ENCODE measurements at places on chromosomes 12 and 14.

- DNase-seq = no peak
Measured at GRCh38 chr12:123847876-123848275, 85.8 kb downstream of the DNAH10 start.

DNA sequence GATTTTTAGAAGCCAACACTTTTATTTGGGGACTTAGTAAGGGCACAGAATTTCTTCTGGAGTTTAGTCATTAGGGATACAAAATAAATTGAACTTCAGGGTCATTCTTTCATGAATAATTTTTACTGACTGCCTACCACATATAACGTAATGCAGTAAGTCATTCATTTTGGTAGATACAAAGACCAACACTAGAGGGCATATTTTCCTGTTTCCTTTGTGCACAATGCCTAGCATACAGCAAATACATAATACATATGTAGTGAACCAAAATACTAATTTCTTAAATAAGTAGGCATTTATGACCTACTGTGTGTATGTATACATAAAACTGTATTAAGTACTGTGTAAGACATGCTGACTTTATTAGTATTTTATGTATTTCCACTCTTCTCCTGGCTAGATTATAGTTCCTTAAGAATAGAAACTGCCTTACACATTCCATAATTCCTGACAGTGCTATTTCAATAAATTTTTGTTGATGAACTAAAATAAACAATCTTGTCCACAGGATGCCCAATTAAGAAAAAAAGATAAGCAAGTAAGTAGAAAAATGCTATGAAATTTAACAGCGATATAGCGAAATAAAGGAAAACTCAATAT is 47.9 kb downstream of the PPP1R12A start:
- no peak for DNase-seq

GRCh38 chr14:95361373-95362137 is 41.8 kb upstream of the CLMN start:
- no peak for DNase-seq

- no peak for DNase-seq
Measured at GRCh38 chr12:49451468-49452259, 84.4 kb downstream of the SPATS2 start.

- no peak for DNase-seq
Measured at GRCh38 chr14:50354527-50354926, 42.2 kb downstream of the CDKL1 start.

- DNase-seq = peak; percentile 80
Measured at GRCh38 chr12:56488041-56488955, at the start of gene GLS2. TSS of gene GLS2 (minus strand) at chr12:56488161. CDS start at chr12:56488118, 43 bp downstream.

DNA sequence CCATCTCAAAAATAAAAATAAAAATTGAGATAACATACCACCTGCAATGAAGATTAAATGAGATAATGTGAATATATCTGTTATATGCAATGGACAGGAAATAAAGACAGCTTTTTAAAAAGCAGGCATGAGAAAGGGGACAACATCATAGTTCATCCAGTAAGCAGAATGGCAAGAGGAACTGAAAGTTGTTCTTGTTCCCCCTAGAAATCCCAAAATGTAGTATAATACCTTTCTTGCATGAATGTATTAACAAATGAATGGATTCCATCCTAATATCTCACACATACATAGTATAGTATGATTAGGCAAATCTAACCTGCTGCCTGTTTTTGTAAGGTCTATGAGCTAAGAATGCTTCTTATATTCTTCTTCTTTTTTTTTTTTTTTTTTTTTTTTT is 31.4 kb downstream of the FGD6 start:
- DNase-seq = no peak

DNA sequence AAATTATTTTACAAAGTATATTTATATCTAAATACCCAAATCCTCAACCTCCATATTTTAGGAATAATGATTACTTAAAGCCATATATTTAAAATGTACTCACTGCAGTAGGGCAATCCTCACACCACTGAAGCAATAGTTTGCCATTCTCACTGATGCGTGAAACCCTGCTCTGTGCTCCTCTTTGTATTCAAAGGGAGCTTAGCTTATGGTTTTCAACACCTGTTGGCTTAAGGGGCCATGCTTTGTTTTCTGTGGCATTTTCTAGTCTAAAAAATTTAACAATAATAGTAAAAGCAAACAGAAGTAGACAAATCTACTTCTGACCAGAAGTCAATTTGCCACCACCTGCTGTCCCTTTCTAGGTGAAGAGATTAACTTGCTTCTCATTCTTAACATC is 294.6 kb downstream of the FLRT2 start:
- DNase-seq = no peak

DNA sequence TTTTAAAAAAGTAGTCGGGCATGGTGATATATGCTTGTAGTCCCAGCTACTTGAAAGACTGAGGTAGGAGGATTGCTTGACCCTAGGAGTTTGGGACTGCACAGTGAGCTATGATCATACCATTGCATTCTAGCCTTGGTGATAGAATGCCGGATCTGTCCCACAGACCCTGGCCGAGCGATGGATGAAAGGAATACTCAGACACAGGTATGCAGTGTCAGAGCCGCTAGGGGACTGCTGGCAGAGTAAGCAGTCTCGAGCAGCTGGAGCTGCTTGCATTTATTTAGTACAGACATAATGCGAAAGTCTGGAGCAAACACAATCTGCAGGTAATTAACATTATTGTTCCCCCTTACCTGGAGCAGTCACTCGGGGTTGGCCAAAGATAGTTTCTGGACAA is 18.6 kb downstream of the AICDA start:
- peak; percentile 6 for DNase-seq

DNA sequence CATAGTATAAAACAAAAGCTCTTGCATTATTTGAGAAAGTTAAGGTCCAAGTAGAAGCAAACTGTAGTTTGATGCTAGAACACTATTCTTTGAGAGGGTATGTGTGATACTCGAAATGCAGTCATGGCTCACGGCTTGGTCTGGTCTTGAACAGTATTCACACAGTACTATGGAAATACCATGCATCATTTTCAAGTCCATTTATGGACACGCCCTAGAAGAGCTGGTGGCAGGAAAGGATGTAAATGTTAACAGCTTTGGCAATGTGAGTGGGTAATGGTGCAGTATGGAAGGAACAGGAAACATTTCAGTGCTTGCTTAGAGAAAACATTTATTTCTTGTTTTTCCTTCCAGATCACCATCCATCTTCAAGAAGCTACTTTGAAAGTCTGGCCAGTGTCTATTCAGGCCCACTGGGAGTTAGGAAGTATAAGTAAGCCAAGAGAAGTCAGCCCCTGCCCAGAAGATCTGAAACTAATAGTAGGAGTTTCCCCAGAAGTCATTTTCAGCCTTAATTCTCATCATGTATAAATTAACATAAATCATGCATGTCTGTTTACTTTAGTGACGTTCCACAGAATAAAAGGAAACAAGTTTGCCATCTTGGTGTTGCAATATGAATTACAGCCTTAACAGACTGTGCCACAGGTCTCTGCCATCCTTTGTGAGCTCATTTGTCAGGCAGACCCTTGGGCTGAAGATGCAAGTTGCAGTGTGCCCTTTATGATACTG is 5.7 kb upstream of the AKAP5 start:
- DNase-seq = no peak

DNA sequence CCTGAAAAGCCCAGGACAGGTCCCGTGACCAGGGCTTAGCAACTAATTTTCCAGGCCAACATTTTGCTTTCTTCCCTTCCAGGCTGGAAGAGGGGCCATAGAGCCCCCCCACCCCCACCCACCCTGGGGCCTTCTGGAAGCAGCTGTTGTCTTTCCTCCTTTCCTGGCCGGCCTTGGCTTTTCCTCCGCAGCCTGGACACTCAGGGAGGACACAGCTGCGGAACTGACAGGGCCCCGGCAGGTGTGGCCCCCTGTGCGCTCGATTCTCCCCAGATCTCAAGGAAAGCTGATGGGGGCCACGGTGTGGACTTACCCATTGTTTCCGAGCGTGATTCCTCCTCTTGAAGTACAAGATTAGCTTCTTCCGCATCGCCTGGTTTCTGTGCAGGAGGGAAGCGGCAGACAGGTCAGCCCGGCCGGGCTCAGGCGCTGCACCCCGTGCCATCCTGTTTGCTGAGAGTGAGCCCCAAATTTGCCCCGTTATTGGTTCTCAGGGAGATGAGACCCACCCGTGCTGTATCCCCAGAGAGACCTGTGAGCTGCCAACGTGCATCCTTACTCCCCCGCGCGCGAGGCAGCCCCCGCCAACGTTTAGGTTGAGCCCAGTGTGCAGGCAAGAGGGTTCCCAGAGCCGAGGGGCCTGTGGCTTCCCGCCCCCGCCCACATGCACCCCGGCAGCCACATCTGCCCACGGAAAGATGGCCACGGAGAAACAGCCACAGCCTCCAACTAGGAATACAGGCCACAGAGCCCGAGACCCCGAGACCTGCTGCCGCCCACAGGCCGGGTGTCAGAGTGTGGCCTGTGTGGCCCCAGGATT is 129.6 kb downstream of the NCOR2 start:
- no peak for DNase-seq

GRCh38 chr12:123907726-123908476 is 64.7 kb downstream of the CCDC92 start:
- no peak for DNase-seq

DNA sequence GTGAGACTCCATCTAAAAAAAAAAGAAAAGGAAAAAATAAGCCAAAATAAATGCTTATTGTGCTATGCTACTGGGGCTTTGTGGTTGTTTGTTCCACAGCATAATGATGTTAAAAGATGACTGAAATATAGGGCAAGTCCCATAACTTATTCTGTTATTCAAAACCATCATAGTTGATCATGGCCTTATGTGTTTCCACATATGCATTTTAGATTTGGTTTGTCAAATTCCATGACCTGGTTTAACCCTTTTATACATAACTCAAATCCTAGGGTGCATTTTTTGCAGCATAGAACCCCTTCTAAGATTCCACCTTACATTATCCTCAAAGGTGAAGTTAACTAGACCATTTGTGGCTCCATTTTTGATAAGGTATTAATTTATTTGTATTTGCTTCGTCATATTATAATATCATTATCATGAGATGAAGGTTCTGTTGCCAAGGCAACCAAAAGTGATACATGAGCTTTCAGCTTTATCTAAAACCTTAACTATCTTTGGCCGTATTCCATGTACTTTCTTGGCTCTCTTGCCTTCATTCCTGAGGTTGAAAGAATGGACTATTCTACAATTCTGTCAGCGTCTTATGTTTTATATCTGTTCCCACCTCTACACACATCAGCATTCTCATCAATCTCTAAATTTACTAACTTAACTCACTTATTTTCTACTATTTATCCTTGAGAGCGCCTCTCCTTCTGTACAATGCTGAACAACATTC is 138.7 kb upstream of the DYRK2 start:
- no peak for DNase-seq

DNA sequence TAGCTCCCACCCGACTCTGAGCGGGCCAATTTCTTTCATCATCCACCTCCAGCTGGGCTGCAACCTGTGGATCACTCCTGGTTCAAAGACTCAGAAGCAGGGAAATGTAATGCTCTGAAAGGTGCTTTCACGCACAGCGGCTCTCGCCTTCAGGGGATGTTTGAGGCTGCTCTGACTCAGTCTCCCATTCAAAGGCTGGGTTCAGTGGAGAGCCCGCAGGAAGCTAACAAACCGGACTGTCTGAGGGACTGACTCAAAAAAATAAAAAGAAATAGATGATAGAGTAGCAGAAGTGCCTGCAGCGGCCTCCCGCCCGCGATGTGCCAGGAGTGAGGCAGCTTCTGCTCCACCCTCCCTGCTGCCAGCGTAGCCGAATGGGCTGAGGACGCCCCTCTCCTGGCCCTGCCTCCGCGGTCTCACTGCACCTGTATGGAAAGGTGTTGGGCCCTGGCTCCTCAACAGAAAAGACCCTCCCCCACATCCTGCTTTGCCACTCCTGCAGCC is 98.0 kb downstream of the GCH1 start:
- DNase-seq = no peak

DNA sequence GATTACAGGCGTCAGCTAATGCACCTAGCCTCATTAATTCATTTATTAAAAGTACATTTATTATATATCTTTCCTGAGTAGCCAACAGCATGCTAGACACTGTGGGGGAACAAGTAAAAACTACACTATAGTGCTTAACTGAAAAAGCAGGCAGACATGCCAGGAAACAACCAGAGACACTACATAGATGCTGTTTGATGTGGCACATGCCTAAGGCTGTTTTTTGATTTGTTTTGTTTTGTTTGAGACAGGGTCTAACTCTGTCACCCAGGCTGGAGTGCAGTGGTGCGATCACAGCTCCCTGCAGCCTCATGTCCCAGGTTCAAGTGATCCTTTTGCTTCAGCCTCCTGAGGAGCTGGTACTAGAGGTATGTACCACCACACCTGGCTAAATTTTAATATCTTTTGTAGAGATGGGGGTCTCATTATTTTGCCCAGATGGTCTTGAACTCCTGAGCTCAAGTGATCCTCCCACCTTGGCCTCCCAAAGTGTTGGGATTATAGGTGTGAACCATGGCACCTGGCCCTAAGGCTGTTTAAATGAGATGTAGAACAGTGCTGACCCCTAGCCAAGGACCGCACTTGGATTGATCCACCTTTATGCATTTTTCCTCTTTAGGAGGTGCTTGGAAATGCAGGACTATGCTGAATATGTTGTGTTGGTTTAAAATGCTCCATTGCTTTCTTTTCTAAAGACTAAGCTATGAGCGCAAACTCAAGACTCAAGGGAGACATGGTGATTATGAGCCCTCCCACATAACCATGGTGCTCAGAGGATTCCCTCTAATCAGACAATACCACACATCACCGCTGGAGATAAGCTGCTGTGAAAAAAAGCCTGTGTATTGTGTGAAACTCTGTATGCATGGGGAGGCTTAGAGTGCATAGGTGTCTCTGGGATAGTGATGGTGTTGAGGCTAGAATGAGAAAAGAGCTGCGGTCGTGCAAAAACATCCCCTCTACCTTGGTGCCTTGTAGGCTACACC is 10.5 kb upstream of the C14orf93 start:
- no peak for DNase-seq

DNA sequence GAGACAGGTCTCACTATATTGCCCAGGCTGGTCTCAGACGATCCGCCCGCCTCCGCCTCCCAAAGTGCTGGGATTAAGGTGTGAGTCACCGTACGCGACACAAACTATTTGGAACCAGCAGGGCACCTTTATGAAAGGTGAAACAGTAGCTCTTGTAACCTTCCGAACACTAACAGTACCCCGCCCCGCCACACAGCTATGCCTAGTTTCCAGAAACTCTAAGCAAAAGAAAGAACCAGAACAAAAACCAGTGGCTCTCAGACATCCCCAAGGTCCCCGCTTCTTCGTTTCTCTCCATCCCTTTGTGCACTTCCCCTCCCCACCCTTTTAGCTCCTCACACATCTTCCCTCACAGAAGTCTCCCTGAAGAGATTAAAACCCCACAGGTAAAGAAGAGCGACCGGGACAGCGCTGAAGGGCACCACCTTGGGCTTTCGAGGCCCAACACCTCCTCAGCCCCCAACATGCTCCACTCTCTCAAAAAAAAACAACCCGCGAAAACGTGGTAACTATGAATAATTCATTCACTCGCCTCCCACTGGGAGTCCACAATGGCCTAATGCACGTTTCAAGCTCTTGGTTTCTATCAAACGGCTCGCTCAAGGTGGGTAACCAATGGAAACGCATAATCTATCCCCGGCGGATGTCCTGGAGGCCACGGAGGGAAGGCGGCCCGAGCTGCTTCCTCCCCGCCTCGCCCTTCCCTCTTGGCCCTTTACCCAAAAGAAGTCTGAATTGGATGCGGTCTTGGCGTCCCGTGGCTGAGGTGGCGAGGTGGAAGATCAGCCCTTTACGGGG is 877 bp downstream of the BAG5 start:
- no peak for DNase-seq

- DNase-seq = no peak
Measured at GRCh38 chr14:41810362-41810761, 203.7 kb downstream of the LRFN5 start.

- DNase-seq = peak; percentile 26
Measured at GRCh38 chr14:37230551-37231194, 32.9 kb downstream of the MIPOL1 start.

- DNase-seq = no peak
Measured at GRCh38 chr14:23168246-23168645, 15.2 kb downstream of the SLC7A8 start.

GRCh38 chr12:58361056-58361455 is 419.7 kb downstream of the ATP23 start:
- DNase-seq = no peak

Measured in NCI-H1930 (cell line).